Stimulated activated CD8-positive, alpha-beta memory T cell treated with anti-CD3 and anti-CD28 coated beads, Interleukin-15, amount 100 ng/mL, for 48 hours (primary cell): ENCODE measurements at places on chromosomes 16 and 17.
A peak's percentile ranks its signal among the peaks of the same experiment; 100 is the strongest.

DNA sequence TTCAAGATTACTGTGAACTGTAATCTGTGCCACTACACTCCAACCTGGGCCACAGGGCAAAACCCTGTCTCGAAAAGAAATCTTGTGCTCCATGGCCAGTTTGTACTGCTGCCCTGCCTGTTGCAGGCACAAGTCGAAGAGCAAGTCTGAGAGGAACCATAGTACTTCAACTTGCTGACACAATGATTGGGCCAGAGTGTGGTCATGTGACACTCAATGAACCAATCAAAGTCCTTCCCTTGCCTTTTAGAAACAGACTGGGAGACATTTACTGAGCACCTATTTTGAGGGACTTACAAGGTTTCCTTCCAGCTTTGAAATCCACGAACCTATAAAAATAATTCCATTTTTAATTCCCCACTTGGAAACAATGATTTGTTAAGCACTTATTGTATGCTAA is 39.8 kb upstream of the TMC5 start:
- DNase-seq: no peak

- no peak for DNase-seq
These were observed 9.1 kb downstream of the CRHR1 start for GRCh38 chr17:45792995-45793755.

DNA sequence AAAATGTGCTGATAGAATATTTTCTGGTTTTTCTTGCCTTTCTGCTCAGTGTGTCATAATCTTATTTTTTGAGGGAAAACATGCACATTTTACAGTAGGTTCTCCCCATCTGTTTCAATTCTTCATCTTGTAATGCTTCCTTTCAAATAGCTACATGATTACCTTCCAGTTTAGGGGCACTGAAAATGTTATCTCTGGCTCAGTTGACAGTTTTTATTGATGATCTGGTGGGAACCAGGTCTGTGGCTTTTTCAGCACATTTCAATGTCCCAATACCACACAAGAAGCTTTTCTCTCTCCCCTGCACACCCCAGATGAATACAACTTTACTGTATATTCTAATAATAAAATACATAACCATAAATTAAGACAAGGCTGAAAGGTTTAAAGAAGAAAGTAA is 36.5 kb downstream of the FTO start:
- DNase-seq: no peak

DNA sequence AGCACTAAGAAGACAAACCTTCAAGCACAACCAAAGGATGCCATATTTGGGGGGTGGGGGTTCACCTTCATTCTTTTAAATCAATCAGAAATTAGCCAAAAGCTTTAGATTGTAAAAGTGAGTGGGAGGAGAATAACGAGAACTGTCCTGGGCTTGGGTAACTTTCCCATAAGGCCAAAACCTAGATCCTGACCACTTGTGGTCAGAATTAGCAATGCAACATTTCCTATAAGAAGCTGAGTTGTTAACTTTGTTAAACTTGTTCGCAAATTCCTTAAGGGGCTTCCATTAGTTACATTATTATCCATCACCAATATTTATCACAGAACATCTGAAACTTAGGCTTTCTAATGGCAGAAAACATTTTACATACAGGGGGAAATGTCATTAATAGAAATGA is 25.1 kb downstream of the STAT5B start:
- DNase-seq: no peak

- no peak for DNase-seq
These were observed 14.3 kb upstream of the ARL4D start for GRCh38 chr17:43384476-43384862.

DNA sequence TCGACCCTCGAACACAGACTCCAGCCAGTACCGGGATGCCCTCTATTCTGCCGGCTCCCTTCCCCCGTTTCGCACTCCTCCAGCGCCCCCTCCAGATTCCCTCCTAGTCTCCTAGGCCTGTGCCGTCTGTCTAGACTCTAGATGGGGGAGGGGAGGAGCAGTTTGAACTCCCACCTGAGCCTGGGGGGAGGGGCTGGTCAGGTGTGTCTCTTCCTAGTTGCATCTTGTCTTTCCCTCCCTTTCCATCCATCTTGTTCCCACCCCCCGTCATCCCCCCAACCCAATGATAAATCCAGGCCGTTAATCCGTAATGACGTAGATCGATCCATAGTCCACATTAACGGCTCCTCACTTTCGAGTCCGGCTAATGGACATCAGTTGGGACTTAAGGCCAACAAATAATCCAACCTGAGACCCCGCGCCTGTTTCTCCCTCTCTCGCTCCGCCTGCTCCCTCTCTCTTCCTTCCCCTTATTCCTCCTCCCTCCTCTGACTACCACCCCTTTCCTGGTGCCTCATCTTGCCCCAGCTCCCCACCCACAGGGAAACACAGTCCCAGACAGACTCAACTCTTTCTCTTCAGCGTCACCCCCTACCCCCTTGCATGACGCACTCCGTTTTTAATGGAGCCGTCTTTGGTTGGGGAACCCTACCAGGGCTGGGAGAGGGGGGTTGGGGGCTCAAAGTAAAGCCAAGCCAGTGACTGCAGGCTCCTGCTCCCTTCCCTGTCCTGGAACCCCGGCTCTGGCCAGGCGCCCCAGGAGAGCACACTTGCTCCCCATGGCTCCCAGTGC is 3.4 kb upstream of the HOXB5 start:
- no peak for DNase-seq

DNA sequence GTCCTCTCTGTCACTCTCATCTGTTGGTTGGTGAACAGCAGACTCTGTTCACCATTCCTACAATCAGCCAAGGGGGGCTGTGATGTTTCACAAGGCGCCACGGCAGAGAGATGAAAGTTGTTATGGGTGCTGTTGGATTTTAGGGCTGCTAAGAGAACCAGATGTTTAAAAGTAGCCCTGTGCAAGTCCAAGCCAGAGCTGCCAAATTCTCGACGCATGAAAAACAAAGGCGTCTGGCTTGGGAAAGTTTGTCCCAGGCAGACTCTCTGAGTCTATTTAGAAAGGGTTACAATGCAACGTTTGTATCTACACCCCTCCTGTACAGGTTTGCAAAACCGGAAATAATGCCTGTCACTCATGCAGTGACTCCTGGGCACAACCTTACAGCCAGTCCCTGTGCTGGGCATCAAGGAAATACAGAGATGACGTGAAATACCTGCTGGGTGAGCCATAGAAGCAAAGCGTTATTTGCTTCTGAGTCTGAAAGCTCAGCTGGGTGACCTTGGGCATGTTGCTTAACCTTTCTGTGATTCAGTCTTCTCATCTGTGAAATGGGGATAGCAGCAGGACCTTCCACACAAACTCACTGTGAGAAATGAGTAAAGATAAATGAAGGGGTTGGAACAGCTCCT is 74.8 kb downstream of the XYLT1 start:
- DNase-seq: no peak

GRCh38 chr17:76003915-76004314 is 3.3 kb downstream of the CDK3 start:
- DNase-seq: no peak

DNA sequence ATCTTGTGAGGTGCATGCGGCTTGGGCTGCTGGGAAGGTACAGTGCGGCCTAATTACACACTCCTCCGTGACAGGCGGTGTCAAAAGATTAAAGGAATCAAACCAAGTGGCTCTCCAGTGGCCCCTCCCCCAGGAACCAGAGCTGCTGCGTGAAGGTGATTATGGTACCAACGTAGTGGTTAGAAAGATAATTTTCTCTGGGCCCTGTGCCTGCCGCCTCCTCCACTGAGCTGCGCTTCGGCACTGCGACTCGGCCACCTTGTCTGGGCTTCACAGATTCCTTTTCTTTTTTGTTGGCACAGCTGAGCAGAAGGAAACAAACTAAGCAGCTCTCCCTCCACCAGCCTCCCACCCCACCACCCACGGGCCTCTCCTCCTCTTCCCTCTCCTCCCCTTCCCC is 113.2 kb upstream of the SDK2 start:
- DNase-seq: no peak

- DNase-seq: no peak
These were observed 26.6 kb downstream of the LGALS9 start for GRCh38 chr17:27657620-27658019.

- peak; percentile 36 for DNase-seq
These were observed 232.3 kb downstream of the XYLT1 start for GRCh38 chr16:17238285-17239028.

GRCh38 chr16:50367777-50368409 is 895 bp downstream of the BRD7 start:
- DNase-seq: no peak

DNA sequence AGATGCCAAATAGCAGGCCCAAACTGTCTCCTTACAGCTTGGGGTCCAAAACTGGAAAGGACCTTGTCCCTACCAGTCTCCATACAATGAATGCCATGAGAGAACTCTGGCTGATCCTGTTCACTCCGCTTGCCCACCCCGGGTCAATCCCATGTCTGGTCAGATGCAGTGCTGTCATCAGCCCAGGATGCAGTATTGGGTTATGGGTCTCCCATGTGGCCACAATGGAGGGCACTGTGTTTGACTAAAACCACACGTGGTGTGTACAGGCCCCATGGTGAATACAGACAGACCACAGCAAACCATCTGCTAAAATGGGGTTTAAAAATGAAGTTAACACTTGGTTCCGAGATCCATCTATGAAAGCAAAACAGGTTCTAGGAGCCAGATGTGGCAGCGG is 20.4 kb downstream of the TRIM16 start:
- no peak for DNase-seq

DNA sequence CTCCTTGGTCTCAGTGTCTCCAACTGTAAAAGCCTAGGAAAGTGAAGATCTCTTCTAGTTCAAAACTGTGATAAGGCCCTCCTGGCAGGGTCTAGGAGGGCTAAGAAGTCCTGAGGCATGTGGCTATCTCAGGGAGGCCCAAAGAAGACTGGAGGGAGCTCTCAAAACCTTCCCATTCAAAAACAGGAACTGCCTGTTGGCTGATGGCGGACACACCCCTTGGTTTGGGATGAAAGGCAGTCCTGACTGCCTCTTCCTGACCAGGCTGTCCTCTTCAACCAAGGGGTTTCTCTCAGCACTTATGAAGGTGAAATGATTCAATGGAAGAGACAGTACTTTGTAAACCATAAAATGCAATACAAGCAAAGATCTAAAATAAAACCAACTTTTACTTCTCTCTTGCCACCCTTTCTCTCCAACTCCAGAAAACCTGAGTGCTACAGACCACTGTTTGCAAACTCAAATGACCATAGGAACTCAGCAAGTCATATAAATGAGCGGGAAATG is 4.7 kb downstream of the ZNF764 start:
- DNase-seq: no peak

DNA sequence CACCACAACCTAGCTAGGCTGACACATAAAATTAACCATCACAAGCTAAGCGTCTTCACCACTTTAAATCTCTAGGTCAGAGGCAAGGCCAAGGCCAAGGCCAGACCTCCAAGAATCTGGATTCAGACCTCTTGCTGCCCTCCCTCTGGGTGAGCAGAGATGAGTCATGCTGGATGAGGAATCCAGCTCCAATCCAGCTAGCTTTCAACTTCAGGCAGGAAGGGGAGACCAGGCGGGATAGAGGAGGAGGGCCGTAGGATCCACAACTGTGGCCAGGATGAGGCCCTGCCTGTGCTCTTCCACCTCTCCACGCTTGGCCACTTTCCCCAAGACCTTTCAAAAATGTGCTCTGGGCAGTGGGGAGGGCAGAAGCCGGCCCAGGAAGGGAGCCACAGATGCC is 14.7 kb downstream of the LRRC75A start:
- DNase-seq: no peak

DNA sequence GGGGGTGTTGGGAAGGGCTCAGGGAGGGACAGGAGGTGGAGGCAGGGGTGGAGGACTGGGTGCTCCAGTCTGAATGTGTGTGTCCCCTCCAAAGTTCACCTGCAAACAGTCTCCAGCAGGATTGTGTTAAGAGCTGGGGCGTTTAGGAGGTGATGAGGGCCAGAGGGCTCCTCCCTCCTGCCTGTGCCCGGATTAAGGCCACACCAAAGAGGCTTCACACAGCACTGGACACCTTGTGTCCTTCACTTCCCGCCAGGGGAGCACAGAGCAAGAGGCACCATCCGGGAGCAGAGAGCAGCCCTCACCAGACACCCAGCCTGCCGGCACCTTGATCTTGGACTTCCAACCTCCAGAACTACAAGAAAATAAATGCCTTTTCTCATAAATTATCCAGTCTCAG is 30.2 kb upstream of the ENPP7 start:
- DNase-seq: no peak

- DNase-seq: no peak
These were observed 7.6 kb downstream of the CA10 start for GRCh38 chr17:52150935-52151334.

DNA sequence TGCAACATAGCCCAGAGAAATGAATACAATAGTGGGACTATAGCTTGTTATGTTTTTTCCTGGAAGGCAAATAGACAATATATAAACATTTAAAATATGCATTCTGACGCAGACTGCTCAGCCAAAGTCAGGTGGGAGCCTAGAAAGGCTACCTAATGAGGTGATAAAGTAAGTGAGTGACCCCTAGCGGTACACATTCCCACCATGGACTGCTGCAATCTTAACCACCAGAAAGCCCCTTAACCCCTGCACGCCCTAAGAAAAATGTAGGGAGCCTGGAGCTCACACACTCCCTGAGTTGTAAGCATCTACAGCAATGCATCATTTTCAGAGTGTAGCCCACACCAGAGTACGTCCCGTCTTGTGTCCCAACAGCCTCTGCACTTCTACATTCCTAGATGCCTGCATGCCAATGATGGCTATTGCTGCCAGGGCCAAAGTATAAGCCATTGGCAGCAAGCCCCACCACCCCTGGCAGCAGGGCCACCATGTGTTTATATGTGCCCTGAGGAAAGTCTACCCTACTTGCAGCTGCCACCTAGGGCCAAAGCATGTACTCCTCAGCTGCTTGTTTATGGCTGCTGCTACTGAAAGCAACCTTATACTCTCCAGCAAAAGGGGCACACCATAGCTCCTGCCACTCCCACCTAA is 127.6 kb downstream of the KIF2B start:
- DNase-seq: no peak

DNA sequence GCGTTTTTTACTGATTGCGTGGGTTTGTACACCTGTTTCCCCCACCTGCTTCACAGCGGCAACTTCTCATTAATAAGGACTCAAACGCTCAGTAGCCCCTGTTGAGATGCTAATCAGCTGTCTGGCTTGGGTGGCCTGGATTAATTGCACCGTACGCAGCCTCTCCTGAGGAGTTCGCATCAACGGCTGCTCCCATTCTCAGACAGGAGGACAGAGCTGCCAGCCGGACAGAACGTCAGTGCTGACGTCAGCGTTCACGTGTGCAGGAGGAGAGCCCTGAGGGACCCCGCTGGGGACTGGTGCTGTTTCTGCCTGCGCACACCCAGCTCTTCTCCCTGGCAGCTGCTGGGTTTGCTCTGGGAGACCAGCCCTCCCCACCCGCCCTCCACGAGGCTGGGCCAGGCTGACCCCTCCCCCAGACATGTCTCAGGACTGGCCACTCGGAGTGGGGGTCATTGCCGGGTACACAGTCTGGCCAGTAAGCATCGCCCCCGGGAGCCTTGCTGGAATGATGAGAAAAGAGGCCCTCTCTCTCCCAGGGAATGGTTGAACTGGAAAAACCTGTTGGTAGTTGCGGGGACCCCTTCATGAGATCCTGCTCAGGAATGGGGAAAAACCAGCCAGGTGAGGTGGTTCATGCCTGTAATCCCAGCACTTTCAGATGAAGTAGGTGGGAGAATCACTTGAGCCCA is 5.7 kb upstream of the BANP start:
- DNase-seq: no peak

GRCh38 chr16:72736074-72736473 is 311.9 kb downstream of the ZFHX3 start:
- no peak for DNase-seq

GRCh38 chr17:43477832-43478634 is 5.7 kb upstream of the DHX8 start:
- DNase-seq: no peak
